ENCODE measurements at places on chromosomes 12 and 14.

- DNase-seq = no peak
Measured at GRCh38 chr14:86782092-86782580, 1210.8 kb downstream of the GALC start.

GRCh38 chr12:117853600-117853999, 115.2 kb downstream of the KSR2 start:
- DNase-seq = no peak

DNA sequence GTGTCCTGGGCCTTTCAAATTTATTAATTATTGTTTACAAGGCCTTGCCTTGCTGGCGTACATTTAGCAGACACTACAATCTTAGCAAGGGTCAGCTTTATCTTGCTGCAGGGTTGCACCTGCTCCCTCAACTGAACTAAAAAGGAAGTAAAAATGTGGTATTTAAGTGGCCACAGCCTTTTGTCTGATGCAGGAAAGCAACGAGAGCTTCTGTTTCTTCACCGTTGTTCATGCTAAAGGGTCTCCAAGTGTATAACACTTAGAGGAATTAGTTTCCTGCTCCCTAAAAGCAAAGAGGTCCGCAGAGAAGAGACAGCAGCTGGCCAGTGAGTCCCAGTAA, 62.8 kb upstream of the EGLN3 start:
- DNase-seq = no peak

DNA sequence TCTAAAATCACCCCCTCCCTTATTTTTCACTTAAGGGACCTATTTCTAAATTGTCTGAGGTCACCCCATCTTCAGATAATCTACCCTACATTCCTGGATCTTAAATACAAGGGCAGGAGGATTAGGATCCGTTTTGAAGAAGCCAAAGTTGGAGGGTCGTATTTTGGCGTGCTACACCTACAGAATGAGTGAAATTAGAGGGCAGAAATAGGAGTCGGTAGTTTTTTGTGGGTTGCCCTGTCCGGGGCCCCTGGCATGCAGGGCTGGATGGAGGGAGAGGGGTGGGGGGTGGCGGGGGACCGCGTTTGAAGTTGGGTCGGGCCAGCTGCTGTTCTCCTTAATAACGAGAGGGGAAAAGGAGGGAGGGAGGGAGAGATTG, 300 bp upstream of the CCND2 start:
- no peak for DNase-seq

DNA sequence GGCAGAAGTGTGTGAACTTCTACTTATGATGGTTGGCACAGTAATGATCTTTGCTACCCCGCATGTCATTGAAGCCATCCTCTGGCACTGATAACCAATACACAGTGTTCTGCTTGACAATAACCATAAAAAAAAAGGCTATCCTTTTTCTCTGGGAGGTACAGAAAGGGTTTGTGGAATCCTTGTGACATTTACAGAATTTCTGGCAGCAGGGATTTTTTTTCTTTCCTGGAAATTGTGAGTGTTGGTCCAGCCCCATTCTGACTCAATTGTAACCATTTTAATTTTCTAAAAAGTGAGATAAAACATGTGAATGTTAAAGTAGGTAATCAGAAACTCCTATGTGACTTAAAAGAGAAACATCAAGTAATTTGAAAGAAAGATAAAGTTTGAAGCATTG, 943.8 kb downstream of the TMTC2 start:
- no peak for DNase-seq

- DNase-seq = no peak
Measured at GRCh38 chr12:4743046-4743445, 22.8 kb downstream of the GALNT8 start.

GRCh38 chr12:104477510-104478390, 21.0 kb downstream of the CHST11 start:
- DNase-seq = no peak

- no peak for DNase-seq
Measured at GRCh38 chr14:76257111-76257803, 105.5 kb downstream of the GPATCH2L start.

DNA sequence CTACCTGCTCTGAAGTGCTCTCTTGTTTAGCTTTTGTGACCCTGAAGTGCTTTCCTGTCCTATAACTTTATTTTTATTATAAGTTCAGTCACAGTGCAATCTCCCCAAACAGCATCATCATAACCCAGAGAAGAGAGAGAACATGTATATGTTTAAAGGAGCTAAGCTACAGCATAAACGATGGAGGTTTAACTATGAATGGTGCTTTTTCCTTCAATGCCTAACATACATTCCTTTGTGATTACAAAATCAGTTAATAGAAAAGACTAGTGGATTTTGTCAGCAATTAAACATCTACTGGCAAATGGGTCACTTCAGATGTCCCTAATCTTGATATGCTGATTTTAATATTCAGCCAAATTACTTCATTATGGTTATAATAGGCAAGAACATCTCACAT, 46.4 kb downstream of the ZFYVE21 start:
- DNase-seq = no peak

- no peak for DNase-seq
Measured at GRCh38 chr12:26287671-26288381, 92.5 kb downstream of the SSPN start.

- no peak for DNase-seq
Measured at GRCh38 chr14:34072401-34072800, 121.5 kb upstream of the EGLN3 start.

- DNase-seq = no peak
Measured at GRCh38 chr12:131902332-131903241, 8.2 kb downstream of the ULK1 start.

DNA sequence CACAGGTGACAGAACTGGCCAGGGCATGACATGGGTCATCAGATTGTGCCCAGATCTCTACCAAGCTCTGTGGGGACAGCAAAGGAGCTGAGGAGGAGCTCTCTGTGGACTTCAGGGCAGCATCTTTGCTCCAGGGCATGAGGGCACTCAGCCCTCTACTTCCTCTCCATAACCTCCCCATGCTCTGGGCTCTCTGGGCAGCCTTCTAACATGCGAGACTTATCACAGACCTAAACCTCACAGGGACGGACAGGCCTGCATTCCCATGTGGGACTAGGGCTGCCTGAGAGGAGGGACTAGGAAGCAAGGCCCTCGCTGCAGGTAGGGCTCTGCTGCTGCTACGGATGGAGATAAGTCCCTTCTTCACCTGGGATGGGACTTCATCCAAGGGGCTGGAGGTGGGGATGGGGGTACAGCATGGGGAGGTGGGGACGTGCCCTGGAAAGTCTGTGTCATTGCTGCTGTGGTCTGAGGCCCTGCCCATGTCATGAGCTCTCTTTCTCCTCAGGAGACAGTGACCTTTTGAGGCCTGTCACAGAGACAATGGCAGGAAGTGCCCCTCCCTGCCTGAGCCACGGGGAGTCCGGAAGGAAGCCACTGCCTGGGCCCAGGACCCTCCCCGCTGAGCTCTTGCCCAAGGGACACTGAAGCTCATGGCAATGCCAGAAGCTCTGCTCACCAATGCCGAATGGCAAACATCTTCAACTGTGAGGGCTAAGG, 44.1 kb downstream of the PITPNM2 start:
- no peak for DNase-seq

GRCh38 chr12:42421844-42422779, 96.1 kb downstream of the PPHLN1 start:
- DNase-seq = peak; percentile 36

DNA sequence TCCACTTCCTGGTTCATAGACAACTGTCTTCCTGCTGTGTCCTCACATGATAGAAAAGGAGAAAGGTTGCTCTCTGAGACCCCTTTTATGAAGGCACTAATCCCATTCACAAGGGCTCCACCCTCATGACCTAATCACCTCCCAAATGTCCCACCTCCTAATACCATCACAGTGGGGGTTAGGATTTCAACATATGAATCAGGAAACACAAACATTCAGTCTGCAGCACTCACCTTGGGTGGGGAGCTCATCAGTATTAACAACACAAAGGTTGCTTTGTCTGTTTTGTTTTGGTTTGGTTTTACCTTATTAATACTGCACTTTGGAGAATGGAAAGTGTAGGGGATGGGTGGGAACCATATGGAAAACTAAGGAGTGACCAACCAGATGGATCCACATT, 10.5 kb upstream of the SMCO2 start:
- no peak for DNase-seq

DNA sequence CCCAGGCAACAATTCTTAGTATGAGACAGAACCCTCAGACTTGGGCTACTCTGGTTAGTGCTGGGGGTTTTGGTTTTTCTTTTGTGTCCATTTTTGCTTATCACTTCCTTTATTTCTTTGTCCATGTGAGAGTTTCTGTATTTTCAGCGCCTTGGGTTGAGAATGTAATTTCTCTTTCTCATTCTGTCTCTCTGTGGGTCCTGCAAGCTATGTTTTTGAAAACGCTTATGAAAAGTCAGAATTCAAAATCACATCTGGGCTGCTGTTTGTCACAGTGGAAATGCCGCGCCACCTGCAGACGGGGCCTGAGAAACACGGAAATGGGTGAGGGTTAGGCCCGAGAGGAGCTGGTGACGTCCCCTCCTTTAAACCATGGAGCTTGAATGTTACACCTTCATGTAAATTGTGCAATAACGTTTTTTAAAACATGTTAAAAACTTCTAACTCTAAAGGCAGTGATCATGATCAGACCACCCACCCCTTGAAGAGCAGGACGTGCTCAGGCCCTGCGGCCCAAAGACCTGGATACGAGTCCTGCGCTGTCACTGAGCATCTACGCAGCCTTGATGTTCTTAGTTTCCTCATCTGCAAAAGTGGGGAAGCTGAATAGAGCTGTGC, 26.1 kb downstream of the JDP2 start:
- DNase-seq = no peak

GRCh38 chr14:75845136-75845804, 136.5 kb downstream of the TGFB3 start:
- no peak for DNase-seq

DNA sequence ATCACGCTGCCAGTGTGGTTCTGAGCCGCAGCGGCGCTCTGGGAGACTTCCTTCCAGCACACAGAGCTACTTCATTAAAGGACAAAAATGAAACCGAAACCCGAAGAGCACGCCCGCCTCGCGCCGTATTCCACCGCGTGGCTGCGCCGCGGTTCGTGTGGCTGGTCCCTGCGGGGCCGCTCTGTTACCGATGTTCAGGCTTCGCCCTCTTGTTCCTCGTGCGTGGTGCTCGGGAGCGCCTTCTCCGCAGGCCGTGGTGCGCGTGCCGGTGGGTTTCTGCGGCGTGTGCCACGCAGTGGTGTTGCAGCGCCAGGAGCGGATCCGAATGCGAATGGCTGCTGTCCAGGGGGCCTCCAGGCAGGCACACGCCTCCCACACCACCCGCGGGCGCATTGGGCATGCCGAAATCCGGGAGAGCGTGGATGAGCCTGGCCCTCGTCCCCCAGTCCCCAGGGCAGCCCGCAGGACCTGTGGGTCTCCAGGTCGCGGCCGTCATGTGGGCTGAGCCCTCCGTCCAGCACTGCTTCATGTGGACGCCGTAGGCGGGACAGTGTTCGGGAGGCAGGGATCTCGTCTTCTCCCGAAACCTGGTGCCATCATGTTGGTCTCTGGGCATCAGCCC, 91.2 kb downstream of the ADGRD1 start:
- DNase-seq = no peak

DNA sequence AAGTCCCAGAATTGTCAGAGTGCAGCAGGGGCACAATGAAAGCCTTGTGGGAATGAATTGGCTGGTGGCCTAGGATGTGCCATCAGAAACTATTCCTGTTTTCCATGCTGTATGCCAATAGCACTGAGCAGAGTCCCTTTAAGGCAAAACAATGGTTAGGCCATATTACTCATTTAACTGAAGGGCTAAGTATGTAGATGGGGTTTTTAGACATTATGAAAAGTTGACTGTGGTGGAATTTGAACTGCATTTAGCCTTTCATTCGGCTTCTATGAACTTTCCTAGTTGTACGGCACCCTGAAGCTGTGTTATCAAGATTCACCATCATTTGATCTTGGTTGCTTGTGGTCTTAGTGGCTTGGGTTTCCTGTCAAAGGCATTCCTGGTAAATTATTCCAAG, 24.8 kb downstream of the IL26 start:
- DNase-seq = no peak

DNA sequence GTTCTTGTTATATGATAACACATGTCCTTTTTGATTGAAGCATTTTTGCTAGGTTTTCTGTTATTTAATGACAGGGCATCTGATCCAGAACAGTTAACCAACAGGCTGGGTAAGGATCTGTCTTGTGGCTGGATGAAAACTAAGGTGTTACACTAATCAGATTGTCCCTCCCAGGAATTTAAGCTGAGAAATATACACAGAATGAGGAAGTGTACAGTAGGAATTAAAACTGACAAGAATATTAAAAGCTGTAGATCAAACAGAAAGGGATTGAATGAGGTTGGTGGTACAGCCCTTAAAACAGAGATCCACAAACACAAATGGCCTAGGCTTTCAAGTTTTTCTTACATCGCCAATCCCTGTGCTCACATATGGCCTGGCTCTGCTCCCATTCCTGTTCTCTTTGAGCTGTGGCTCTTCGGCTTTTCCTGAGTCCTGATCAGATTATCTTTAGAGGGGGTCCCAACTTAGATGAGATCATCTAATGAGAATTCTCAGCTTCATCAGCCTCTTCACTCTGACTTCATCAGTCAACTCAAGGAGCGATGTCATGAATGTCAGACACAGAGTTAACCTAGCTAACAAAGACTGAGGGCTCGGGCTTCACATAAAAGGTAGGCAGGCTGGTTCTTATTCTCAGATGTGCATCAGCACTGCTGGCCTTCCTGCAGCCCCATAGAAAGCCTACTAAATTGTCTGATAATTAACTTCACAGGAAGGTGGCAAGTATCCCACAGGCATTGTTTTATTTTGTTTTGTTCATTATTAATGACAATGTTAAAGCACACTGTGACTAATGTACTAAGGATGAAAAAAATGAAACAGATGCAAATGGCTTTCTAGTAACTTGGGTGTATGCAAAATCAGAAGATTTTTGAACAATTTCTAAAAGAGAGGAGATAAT, 11.4 kb downstream of the PYGL start:
- no peak for DNase-seq

GRCh38 chr14:95236221-95236620, 78.9 kb upstream of the DICER1 start:
- DNase-seq = no peak

GRCh38 chr12:99978152-99978551, 6.6 kb downstream of the ANKS1B start:
- no peak for DNase-seq

DNA sequence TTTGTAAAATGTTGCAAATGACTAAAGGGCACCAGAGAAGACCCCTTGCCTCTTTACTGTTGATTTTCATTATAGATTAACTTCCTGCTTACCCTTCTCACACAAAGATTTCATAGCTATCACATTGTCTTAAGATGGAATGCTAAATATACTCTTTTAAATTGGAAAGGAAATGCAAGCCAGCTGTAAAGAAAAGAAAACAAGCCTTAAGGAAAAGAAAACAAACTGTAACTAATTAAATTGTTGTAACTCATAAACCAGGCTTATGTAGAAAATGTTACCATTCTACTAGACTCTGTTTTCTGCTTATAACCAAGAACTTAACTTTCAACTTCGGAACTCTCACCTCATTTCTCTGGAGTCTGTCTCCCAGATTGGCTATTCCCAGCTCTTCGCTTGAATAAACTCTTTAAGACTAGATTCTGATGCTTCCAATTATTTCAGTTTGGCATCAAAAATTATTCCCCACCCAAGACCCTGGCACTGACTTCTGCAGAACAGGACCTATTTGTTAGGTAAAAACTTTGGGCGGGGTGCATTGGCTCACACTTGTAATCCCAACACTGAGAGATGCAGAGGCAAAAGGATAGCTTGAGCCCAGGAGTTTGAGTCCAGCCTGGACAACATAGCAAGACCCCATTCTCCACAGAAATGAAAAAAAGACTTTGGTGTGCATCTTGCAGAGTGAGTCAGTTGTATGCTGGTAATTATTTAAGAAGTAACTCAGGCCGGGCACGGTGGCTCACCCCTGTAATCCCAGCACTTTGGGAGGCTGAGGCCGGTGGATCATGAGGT, 36.6 kb upstream of the CIT start:
- no peak for DNase-seq

GRCh38 chr12:66901138-66901932, 222.5 kb upstream of the GRIP1 start:
- DNase-seq = no peak

All from brain pericyte (primary cell).